ENCODE measurements at places on chromosomes 12 and 14.

DNA sequence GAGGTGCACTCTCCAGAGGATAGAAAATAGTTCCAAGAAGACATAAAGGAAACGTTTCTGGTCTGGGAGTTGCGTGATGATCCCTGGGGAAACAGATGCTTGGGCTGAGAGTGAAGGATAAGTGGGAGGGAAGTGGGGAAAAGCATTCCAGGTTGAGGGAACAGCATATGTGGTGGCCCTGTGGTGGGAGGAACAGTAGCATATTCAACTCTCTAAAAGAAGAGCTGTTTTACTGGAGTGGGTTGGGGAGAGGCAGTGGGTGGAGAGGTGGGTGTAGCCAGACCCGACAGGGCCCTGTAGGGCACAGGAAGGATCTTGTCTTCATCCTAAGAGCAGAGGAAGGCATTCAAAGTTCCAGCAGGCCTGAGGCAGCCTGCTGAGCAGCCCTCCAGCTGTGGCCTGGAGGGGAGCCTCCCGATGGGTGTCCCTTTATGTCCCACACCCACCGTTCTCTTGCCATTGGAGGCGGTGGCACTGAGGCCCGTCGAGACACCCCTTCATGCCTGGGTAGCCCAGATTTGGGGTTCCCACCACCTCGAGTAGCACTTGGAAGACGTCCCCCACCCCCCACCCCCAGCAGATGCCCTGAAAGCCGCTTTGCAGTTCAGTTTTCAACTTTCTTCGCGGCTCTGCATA lies 310.5 kb upstream of the FKBP4 start:
- DNase-seq, result no peak

DNA sequence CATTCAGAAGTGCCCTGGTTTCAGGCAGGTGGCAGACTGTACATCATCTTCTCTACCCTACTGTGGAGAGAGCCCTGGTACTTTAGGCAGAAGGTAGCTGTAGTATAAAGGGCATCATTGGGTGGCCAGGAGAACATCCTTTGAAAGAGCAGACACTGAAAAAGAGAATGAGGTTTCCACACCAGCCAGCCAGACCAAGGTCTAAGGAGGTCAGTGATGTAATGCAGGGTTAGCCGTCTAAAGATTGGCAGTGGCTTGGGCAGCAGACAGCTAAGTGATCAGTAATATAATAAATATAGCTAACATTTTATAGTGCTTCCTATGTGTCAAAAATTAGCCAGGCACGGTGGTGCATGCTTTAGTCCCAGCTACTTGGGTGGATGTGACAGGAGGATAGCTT lies 12.0 kb downstream of the ZBTB25 start:
- no peak for DNase-seq

DNA sequence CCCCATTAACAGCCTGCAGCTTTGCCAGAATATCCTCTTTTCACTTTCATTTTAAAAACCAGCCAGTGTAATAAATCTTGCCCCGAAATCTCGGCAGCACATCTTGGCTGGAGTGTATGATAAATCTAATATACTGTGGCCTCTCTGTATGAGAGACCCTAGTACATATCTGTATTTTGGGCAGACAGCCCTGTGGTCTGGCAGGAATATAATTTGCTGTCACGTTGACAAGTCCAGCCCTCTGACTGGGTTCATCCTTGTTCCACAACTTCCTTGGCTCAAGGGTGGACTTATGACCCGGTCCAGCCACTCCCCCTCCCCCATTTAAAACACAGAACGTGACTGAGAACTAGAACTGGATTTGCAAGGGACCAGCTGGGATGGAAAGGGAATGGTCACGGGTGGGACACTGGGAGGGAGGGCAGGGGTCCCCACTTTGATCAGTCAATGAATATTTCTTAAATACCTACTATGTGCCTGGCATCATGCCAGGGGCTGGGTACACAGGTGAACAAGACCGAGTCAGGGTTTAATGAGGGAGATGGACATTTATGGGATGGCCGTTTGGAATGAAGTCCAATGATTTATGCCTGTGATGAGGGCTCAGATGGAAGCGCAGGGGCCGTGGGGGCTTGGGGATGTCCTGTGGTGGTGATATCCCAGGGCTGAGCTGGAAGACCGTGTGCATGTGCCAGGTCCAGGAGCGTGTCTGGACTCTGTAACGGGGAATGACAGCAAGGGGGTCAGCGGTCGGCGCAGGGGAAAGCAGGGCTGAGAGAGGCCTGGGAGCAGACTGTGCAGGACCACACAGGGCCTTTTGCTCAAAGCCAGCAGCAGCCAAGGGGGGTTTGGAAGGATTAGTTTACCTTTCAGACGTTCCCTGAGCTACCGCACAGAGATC lies 190.5 kb downstream of the PHETA1 start:
- DNase-seq, result no peak

- peak; percentile 40 for DNase-seq
Observed at GRCh38 chr12:75823475-75823874, 208.1 kb downstream of the PHLDA1 start.

DNA sequence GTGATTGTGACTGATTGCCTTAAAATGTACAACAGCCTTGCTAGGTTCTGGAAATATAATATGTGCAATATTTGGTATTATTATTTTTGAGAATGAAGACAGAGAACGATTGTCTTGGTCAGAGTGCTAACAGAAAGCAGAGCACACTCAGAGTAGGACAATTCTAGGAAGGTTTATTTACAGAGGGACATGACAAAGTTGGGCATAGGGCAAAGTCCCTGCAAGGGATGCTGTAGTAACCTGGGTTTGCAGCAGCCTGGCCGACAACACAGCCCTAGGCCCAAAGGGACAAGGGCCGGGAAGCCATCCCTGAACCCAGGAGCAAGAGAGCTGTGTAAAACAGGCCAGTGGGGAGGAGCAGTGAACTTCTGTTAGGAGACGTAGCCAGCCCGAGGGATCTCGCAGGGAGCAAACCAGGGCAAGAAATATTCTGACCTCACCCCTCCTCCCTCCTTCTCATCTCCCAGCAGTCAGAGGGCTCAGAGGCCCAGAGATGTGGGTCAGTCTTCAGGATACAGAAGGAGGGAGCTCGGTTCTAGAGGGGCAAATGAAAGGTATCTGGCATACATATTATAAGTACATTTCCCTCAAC lies 51.0 kb upstream of the FERMT2 start:
- no peak for DNase-seq

- no peak for DNase-seq
Observed at GRCh38 chr14:61285364-61285763, 4.2 kb upstream of the TMEM30B start.

- DNase-seq, result peak; percentile 84
Observed at GRCh38 chr12:47867495-47867941, 37.3 kb downstream of the VDR start.

- no peak for DNase-seq
Observed at GRCh38 chr14:38616959-38617358, 361.1 kb upstream of the CLEC14A start.

DNA sequence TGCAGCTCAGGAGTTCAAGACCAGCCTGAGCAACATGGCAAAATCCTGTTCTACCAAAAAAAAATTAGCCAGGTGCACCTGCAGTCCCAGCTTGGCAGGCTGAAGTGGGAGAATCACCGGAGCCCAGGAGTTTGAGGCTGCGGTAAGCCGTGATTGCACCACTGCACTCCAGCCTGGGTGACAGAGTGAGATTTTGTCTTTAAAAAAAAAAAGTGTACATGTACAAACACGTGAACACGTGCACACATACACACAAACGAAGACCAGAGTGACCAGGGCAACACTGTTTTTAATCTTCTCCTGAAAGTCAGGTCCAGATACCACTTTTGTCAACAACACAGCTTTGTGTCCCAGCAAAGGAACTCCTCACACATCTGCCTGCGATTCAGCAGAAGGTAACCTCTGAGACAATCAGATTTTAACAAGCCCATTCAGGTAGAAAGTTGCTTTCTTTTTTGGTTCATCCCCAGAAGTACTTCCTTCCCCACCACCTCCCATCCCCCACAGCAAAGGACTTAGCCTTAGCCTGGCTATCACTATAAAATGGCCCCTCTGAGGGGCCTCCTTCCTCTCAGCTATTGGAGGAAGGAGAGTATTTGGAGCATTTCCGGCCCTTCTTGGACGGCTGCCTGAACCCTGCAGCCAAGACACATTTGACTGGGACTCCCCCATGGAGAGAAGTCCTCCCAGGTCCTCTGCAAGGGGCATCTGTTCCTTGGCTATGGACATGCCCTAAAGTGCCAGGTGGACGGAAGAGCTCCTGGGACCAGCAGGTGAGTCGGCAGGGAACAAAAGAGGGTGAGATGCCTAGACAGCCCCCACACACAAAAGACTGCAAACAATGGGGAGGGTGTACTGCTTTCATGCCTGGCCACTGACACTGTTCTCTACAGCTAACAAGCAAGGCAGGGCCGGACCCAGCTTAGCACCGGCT lies 9.8 kb downstream of the CTDSP2 start:
- peak; percentile 67 for DNase-seq

- DNase-seq, result no peak
Observed at GRCh38 chr12:53809005-53809404, 57.2 kb upstream of the CISTR start.

DNA sequence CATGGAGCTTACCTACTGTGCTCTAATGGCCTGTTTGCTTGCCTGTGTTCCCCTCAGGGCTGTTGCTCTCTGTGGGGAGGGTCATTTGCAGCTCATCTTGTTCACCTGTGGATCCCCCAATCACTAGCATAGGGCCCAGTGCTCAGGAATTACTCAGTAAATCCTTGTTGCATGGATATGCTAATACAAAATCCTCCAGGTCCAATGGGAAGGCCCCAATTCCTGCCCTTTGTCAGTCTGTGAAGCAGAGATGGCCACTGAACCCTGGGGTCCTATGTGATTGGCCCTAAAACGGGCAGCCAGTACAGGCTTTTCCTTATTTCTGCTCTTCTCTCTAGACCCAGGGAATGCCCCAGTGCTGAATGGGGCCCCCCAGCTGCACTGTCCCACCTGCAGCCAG lies 44.1 kb downstream of the FOS start:
- DNase-seq, result no peak

- no peak for DNase-seq
Observed at GRCh38 chr14:95502381-95502950, 14.0 kb downstream of the SYNE3 start.

GRCh38 chr12:111203969-111204368 lies 164.9 kb downstream of the PHETA1 start:
- no peak for DNase-seq

DNA sequence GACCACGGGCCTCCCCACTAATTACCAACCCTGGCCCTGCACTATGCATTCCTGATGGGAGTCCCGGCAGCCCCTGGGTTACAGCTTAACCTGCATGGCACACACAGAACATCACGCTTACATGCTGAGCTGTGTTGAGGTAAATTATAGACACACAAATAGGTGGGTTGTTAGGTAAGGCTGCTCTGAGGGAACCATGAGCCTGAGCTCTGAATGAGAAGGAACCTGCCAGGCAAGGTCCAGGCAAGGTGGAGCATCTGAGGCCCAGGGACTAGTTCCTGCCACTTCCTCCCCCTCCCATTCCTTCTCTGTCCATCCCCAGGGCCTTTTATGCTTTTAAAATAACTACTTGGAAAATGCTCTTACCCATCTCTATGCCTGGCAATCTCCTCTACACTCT lies 82.7 kb upstream of the ESRRB start:
- DNase-seq, result no peak

DNA sequence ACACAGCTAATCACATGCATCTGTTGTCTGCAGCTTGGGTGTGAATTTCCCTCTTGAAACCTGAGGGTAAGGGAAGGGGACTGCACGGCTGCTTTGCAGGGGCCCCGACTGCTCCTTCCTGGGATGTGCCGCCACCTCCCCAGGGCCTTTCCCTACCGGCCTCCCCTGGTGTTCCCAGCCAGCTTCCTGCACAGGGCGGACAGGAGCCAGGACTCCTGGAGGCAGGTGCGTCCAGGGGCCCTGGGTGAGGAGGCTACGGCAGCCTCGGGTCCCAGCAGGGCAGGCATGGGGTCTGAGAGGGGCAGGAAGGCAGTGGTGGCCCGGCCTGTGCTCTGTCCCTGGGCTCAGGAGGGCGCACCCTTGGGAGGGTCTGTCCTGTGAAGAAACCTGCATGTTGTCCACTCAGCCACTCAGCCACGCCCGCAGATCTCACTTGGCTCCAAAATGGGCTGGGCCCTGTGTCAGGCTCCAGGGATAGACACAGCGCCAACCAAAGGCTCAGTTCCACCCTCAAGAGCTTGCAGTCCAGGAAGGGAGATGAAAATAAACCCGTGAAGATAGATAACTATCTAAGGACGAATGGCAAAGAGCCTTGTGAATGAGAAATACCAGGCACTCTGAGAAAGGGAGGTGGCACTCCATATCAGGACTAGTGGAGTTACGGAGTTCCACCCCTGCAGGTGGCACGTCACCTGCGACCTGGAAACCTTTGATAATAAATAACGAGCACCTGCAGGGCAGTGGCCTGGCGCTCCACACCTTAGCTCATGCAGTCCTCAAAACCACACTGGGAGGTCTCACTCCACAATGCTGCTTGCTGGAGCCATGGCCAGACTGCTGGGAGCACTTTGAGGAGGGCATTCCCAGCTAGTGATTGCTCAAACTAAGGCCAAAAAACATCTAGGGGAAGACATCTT lies 427.4 kb downstream of the AACS start:
- no peak for DNase-seq

DNA sequence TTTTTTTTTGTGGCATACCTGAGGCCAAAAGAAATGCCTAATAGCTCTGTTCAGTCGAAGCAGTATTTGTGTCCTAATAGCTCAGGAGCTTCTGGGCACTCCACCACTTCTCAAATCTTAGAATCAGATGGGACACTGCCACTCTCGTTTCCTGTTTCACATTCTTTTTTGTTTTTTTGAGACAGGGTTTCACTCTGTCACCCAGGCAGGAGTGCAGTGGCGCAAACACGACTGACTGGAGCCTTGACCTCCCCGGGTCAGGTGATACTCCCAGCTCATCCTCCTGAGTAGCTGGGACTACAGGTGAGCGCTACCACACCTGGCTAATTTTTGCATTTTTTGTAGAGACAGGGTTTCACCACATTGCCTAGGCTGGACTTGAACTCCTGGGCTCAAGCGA lies 52.7 kb downstream of the SPPL3 start:
- no peak for DNase-seq

DNA sequence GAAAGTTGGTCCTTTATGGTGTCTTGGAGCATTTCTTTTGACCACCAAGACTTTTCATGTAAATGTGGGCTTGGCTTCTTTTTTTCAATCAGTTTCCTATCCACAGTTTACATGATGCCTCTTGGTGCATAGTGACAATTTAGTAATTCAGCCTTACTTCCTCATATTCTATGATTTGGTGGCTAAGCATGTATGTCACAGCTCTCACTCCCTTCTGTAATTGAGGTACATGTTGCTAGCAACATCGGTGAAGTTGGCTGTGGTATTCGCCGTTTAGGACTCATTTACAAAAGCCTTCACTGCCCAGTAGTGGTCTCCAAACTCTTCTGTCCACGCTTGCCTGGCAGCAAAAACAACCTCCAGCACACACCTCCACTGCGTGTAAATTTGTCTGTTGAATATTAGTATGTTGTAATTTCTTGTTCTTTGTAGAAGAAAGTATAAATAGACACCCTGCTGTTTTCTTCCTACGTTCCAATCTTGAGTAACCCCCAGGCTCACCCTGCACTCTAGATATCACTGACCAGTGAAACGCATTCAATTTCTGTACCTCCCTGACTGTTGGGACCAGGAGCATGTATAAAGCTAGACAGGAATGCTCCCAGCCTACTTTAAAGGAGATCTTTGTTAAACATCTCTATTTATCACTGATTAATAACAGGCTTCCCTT lies 90.4 kb downstream of the PPP2R5C start:
- no peak for DNase-seq
